DMS79 (cell line): ENCODE measurements at places on chromosomes 7 and 10.

DNA sequence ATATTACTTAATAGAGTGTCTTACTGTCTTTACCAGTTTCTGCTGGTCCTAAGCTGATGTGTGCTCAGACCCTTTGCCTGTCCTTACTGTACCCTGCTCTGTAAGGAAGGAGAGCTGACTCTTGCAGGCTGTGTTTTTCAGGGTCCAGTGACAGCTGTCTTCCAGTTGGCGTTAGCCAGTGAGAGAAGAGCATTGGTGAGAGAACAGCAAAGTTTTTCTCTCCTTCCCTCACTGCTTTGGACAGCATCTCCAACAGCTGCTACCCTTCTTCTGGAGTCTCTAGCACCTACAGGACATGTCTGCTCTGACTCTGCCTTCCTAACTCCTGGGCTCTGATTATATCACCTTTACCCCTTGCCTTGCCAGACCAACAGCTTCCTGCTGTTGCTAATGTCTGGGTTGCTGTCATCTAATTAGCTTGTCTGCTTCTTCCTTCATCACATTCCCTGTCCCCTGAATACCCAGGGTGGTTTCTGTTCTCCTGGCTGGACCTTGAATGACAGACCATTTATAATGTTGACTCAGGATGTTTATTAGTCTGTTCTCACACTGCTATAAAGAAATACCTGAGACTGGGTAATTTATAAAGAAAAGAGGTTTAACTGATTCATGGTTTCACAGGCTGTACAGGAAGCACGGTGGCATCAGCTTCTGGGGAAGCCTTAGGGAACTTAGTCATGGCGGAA, 23.5 kb upstream of the PANK1 start:
- DNase-seq, result no peak

DNA sequence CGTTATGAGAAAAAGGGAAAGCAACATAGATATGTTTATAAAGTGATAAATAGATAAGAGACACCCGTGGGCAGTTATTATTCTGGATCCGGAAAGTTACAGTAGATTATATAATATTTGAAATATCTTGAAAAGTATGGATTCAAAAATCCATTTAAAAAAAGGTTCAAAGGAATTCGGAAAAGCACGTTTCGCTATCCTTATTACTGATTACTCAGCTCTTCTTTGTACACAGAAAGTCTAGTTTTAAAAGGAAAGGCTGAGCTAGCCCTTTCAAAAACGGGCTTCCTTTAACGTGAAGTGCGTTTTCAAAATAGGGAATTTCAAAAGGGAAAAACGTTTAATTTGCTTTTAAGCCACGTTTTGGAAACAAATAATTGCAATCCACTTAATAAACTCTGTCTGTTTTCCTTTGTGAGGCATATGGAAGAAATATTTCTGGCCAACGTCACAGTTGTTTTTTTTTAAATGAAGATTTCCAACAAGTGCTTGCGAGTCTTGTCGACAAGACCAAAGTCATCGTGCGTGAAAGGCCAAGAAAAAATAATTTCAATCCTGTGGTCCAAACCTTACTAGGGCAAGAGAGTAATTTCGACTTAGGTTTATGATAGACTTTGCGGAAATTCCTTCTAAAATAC, 2.2 kb upstream of the SKIDA1 start:
- no peak for DNase-seq

GRCh38 chr7:43768887-43769272, 10.4 kb downstream of the BLVRA start:
- no peak for DNase-seq

DNA sequence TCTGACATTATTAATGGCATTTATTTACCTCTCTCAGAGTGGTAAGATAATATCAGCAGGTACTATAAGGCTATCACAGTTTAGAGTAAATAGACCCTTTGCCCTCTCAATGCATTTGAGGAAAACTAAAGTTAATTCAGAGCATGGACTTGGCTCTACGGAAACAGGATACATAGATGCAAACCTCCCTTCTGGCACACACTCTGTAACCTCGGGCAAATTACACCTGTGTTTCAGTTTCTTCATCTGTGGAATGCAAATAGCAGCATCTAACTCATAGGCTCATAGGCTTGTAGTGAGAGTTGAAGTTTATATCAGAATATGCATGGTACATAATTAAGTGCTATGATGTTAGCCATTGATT, 5.6 kb downstream of the RAPGEF5 start:
- DNase-seq, result no peak

DNA sequence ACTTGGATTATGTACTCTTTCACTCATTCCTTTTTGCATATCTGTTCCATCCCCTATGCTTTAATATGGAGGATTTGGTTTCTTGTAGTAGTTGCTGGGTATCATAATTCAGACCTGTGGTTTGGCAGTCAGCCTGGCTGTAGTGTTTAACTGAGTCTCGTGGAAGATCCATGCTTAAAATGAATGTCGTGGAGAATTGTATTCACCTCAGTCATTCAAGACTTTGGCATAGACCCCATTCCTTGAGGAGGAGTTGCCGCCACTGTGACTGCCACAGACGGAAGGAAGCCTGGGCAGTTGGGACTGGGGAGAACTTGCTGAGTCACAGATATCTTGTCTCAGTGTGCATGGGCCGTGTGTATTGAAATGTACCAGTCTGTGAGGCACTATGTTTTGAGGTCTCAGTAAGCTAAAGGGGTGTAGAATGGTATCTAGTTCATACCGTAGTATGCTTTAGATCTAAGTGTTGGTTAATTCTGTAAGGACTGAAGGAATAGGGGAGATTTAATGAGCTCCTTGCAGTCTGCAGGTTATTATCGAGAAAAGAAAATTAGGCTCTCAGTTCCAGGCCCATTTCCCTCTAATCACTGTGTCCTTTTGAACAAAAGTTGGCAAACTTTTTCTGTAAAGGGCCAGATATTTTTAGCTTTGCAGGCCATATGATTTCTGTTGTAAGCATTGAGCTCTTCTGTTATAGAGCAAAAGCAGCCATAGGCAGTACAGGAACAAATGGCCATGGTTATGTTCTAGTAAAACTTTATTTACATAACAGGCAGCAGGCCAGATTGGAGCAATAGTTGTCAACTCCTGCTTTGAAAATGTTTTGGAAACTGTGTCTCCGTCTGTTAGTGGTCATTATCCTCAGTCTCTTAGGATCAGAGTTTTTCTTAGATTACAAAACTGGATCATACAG, 76.8 kb downstream of the TPST1 start:
- DNase-seq, result peak; percentile 76

GRCh38 chr7:1902231-1902855, 232.3 kb downstream of the ELFN1 start:
- no peak for DNase-seq

DNA sequence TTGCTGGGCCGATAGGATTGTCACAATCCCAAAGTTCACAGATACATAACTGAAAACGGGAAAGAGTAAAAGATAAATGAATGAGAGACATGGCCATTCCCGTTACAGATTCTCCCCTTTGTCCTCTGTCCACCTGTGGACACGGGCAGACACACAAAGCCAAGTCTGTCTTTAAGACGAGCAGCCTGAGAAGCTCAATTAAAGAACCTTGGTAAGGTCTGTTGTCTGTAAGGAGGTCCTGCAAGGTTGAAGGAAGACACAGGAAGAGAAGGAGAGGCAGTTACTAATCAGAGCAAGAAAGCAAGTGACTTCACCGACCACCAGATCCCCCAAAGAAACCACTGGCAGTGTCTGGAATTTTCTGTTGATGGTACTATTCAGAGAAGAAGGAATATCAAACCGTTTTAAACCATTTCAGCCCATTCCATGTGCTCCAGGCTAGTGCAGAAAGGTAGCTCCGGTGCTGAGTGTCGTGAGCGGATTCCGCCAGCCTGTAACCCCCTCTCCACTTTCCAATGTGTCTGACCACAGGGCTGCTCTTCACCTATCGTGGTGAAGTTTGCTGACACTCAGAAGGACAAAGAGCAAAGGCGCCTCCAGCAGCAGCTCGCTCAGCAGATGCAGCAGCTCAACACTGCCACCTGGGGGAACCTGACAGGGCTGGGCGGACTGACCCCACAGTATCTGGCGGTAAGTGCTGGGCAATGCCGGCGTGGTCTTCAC, 252.6 kb downstream of the CELF2 start:
- no peak for DNase-seq

DNA sequence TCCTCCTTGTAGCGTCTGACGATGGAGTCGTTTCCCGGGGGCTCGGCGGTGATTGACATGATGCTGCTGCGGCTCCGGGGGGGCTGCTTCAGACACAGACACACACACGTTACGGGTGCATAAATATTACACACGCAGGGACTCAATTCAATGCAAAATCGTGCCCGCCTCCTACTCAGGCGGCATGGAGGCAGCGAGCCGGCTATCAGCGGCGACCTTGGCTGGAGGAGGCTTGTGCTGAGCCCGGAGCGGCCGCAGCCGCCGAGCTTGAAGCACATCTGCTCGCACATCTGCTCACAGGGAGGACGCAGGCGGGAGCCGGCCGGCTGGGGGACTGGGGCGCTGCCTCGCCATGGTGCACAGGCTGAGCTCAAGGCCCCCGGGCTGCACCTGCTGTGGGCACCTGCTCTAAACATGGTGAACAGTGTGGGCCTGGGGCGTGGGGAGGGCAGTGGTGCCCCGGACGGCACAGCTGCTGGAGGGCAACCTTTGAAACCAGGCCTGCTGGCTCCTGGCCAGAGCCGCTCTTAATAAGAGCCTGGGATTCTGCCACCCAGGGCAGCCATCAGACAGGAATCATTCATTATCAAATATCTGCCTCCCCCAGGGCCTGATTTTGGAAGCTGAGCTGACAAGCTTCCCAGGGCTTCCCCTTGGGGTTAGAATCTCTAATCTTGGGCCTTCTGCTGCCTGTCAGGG, 84.7 kb upstream of the GNA12 start:
- DNase-seq, result peak; percentile 62

GRCh38 chr10:30489346-30489745, 55.4 kb downstream of the MAP3K8 start:
- DNase-seq, result no peak

GRCh38 chr10:86340176-86340990, 26.2 kb downstream of the GRID1 start:
- DNase-seq, result peak; percentile 67

GRCh38 chr10:44125879-44126278, 259.0 kb downstream of the CXCL12 start:
- no peak for DNase-seq

DNA sequence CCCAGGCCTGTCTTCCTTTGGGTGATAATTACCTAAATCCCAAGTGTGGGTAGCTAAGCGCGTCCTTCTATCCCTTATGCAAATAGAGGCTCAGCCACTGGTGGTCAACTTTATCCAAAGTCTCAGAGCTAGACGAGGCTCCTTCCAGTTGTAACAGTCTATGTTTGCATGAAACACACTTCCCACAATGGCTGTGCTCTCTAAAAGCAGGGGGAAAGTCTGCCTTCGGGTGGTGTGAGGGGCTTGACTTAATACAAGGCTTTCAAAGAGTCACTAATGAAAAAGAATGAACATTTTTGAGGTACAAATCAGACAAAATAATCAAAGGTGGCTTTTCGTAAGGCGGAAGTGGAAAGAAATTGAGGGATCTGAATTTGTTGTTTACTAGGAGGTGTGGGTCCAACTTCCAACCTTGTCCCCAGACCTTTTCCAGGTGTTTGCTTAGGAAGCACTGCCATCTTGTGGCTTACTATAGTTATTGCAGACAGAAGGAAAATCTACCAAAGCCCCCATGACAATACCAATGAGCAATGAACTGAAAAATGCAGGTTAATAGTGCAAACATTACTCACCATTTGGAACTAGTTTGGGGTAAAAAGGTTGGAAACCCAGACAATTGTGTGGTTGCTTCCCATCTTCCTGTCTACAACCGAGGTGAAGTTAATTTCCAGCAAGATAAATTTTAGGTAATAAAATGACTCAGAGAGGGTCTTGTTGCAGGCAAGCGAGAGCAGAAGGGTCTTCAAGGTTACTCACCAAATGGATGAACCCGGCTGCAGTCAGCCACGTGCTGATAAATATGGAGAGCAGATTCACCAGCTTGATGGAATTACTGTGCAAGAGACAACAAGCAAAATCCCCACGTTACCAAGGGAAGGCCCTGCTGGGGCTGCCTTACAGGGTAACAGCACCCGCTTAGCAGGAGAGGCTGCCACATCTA, 525.7 kb downstream of the KCNMA1 start:
- DNase-seq, result no peak

- DNase-seq, result no peak
These were observed 34.4 kb upstream of the PBLD start for GRCh38 chr10:68367121-68367520.

DNA sequence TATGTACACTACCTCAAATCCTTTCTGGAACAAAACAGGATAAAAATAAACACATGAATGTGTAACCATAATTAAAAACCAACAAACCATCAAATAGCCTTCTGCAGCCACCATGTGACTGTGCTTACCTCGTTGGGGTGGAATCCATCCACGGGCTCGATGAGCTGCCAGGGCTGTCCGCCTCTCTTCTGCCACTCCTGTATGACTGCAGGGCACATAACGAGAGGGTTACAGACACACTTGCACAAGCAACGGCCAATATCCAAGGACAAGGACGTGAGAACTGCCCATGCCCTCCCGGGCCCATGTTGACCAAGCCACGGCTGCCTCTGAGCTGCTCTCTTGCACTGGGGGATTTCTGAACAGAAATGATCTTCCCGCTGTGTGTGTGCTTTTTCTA, 132.2 kb downstream of the ANLN start:
- no peak for DNase-seq

- DNase-seq, result no peak
These were observed 338.3 kb downstream of the KCNMA1 start for GRCh38 chr10:77299320-77299719.

- no peak for DNase-seq
These were observed 24.5 kb downstream of the TAS2R16 start for GRCh38 chr7:122970740-122971725.

GRCh38 chr10:48648172-48648942, 36.3 kb upstream of the WDFY4 start:
- DNase-seq, result no peak

DNA sequence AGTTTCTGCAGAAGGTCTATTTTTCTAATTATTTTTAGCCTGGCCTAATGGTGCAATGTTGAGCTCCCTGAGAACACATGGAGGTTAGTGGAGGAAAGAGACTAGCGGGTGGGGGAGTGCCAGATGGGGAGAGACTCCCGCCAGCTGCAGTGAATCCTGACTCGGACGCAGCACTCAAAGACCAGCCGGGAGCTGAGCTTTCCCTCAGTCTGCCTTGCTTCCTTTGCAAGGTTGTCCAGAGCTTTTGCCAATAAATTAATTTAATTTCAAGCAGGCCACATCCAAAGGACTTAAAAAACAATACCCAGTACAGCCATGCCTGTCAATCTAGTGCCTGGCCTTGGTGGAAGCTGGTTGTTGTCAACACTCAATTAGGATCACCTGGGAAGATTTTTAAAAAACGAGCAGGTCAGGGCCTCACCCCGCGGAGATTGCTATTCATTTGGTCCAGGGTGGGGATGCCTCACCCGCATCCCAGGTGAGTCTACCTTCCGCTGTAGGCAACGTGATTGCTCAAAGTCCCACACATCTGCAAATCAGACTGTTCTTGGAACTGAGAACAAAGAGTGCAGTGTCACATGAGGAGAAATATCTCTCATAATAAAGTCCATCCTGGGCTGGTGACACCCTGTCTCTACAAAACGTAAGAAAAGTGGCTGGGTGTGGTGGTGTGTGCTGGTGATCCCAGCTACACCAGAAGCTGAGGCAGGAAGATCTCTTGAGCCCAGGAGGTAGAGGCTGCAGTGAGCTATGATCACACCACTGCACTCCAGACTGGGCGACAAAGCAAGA, 4.0 kb downstream of the CLRN3 start:
- DNase-seq, result no peak
